ENCODE measurements at places on chromosomes 5 and 9.

DNA sequence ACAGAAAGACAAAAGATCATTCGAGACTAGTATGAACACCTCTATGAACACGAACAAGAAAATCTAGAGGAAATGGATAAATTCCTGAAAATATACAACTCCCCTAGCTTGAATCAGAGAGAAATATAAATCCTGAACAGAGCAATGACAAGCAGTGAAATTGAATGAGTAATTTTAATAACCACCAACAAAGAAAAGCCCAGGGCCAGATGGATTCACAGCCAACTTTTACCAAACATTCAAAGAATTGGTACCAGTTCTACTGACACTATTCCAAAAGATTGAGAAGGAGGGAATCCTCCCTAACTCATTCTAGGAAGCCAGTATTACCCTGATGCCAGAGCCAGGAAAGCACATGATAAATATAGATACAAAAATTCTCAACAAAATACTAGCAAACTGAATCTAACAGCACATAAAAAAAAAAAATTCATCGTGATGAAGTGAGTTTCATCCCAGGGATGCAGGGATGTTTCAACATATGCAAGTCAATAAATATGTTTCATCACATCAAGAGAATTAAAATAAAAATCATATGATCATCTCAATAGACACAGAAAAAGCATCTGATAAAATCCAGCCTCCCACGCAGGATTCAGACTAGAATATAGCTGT, 25.2 kb upstream of the PTGER4 start:
- no peak for DNase-seq

DNA sequence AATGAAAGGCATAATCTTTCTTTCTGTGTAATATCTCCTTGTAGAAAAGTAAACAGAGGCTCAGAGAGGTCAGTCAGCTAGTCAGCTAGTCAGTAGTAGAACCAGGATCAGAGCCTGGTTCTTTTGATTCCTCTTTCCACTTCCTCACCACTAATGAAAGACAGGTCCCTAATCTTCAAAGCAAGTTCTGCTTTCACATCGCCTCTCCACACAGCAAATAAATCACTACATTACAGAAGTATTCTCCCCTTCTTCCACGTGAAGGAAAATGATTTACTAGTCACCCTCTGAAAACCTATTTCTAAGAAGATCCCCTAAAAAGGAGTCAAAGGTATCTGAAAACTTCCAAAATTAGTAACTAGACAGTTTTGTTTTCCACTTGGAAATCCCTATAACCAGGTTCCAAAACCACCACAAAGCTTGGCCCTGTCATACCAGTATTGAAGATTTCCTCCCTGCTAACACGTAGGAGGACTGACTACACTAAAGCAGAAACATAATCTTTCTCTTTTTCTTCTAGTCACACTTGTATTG, 140.5 kb upstream of the TARS1 start:
- peak; percentile 56 for DNase-seq

DNA sequence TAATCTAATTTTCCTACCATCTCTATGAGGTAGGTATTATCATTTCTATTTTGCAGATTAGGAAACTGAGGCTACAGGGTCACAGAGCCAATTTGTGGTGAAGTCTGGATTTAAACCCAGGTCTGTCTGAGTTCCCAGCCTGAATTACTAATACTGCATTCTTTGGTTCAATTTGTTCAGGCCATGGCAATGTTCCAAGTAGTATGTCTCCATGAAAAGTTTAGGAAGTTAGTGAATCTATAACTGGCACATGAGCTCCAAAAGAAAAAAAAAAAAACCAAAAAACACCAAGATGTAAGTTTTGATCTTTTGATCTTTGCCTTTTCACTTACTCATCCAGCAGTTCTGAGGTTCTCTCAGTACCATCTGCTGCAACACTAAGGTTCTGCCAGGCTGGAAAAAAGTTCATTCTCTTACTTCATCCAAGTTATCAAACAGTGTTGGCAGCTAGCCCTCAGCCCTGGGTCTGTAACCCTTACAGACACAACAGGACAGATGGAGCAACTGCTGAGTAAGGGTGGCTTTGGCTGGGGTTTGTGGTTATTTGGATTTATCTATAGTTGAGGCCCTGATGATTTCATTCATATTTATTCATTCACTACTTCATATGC, 4.4 kb upstream of the TMEM268 start:
- DNase-seq = peak; percentile 79

GRCh38 chr9:13064676-13065075, 214.8 kb downstream of the MPDZ start:
- DNase-seq = no peak

DNA sequence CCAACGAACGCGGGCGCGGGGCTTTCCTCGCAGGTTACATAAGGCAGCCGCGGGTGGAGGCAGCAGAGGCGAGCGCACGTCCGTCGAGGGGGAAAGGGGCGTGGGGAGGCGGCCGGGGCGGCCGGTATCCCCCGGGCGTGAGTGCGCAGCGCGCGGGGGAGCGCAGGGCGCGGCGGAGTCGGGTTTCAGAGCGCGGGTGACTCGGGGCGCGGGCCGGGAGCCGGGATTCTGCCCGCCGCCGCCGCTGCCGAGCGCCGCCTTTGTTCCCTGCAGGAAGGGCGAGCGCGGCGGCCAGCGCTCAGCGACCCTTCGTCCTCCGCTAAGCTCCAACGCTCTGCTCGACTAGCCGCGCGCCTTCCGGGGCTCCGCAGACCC, at the start of gene COL15A1:
TSS of gene COL15A1 (plus strand) at position 226 of the 375 bp plus-strand sequence. CDS start 155 bp downstream, outside the sequence.
- DNase-seq = no peak

DNA sequence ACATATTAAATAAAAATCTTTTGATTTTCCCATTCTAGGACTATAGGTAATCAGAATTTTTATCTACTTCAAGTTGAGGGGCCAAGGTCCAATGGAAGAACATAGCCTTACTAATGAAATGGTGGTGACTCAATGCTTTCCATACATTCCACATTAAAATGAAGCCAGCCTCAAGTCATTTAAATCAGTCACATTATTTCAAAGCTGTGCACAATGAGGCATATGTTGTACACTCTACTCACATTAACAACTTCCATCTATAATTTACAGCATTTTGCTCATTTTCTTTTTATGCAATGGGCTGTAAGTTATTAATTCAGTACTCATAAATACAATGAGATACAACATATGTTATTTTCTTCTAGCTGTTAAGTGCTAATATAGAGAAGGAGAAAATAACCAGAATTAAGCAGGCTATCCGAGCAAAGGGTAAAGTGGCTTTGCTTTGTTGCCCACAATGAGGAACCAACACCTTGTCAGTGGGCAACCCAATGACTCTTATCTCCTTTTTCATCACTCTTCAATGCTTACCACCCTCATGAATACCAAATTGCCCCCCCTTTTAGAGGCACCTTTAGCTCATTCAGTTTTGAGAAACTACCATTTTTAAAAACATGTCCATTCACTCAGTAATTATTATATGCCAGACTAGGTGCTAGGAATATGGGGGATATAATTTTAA, 52.4 kb downstream of the TTLL11 start:
- no peak for DNase-seq

- DNase-seq = no peak
Observed at GRCh38 chr5:117201001-117201400, 626.4 kb upstream of the SEMA6A start.

GRCh38 chr9:26524267-26524666, 368.3 kb downstream of the CAAP1 start:
- DNase-seq = no peak

GRCh38 chr9:14616188-14616982, 76.8 kb downstream of the ZDHHC21 start:
- DNase-seq = peak; percentile 38

- DNase-seq = no peak
Observed at GRCh38 chr5:40521108-40521785, 158.5 kb upstream of the PTGER4 start.

- DNase-seq = no peak
Observed at GRCh38 chr5:179266291-179267070, 78.8 kb downstream of the ADAMTS2 start.

GRCh38 chr9:95218773-95219172, 98.7 kb downstream of the FANCC start:
- no peak for DNase-seq

DNA sequence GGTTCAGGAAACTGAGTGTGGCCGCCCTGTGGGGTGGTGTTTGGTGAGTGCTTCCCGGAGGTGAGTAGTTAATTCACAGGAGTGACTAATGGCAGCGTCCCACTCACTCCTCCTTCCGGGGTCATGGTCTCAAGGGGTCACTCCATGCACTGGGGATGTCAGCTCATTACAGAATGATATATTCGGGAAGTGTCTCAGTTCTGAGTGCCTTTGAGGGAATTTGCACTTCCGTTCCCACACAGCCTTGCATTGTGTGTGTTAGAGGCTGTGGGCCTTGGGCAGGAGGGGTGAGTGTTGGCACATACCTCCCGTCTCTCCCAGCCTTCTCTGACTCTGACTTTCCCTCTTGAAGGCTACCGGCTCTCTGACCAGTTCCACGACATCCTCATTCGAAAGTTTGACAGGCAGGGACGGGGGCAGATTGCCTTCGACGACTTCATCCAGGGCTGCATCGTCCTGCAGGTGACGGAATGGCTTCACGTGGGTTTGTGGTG, 10.5 kb upstream of the AHRR start:
- peak; percentile 53 for DNase-seq

GRCh38 chr9:98997604-98998003, 53.9 kb downstream of the COL15A1 start:
- DNase-seq = peak; percentile 55

DNA sequence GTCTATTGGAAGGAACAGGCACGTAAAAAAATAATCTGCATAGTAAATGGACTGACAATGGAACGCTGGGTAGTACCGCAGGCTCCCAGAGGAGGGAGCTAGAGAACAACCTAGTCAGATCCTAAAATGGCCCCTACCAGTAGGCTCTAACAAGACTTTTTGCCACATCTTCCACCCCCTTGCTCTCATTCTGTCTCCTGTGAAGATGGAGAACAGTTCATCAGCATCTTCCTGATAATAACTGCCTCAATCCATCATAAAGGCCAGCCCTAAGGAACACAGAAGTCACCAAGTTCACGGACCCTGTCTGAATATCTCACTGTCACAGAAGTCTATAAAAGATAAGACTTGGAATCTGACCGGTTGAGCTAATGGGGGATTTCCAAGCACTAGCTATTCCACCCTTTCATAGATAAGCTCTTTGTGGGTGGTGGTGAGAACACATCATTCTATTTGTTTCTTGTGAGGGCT, 133.4 kb downstream of the SLC1A3 start:
- peak; percentile 29 for DNase-seq

- peak; percentile 97 for DNase-seq
Observed at GRCh38 chr5:124661317-124662141, 84.9 kb downstream of the ZNF608 start.

- DNase-seq = no peak
Observed at GRCh38 chr9:127402401-127403090, 5.6 kb downstream of the SLC2A8 start.

DNA sequence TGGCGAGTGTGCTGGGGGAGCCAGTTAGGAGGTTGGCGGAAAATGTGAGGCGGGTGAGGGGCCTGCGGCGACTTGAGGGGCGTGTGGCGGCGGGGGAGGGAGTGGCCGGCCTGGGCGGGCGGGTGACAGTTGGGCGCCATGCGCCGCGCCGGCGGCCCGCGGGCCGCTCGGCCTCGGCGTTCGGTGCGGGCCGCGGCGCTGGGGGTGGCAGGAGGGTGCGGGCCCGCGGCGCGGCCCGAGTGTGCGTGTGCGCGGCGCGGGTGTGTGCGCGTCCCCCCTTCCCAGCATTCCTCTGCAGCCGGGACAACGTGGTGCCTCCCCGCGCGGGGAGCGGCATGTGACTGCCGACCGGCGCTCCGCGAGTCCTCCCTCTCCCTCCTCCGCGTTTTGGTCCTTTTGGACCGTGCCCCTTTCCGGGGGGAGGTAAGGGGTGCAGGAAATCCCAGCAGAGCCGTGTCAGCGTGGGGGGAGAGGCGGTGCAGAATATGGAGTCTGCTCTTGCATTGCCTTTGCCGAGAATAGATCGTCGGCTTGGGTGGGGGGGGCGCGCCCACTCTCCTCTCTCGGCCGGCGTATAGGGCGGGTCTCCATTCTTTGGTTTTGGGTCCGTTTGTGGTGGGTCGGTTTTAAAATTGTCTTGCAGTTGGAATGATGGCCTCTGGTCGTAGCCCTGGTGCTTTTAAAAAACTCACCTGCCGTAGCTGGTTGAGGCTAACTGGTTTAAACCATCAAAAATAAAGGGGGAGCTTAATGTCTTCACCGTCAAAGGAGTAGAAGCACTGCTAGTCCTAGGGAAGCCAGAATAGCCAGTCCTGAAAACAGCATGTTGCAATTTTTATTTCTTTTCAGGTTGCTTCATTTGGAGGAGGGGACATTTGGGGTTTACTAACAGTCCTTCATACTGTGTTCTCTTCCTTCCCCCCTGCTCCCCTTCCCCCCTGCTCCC, 2.0 kb downstream of the LARP1 start:
- DNase-seq = no peak

DNA sequence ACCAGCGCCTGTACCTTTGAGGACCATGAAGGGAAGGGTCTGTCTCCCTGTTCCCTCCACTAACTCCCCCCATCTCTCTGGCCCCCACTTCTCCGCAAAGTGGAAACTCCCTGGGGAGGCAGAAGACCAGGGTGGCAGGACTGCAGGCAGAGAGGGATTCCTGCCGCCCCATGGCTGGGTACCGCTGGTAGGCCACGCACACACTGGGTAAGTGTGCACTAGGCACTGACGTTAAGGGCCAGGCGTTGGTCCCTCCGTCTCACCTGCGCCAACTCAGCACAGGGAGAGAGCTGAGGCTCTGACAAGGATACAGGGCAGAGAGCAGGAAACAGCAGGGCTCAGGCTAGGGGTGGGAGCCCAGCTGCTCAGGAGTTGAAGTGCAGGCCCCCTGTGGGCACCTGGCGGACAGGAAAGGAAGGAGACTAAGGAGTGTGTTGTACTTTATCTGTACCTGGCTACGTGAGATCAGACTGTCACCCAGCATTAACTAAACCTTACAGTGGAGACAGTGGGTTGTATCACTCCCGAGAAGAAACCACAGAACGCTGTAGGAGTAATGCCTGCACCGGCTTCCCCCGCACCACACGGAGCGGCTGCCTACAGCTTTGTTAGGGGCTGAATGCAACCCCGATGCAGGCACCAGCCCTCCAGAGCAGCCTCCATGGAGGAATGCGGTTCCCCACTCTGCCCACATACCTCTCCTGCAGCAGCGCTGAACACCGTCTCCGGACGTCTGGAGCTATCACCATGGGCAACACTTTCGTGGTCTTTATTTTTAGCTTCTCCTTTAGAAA, 34.2 kb upstream of the CLPTM1L start:
- no peak for DNase-seq

- DNase-seq = no peak
Observed at GRCh38 chr9:4983601-4984165, 1.4 kb upstream of the JAK2 start.

DNA sequence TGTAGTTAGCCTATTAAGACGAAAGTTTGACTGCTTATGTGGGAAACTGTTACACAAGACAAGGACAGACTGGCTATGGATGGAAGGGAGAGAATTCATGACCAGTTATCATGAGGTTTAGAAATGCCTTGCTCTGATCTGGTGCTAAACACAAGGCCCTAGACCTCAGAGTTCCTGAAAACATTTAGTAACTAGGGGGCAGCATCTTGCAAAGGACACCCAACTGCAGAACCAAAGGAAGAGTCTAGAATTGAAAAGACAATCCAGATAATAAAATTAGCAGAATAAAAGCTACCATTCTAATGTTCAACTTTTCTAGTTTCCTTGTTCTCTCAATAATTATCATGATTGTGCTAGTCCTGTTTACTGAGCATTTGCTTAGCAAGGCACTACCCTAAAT, 130.5 kb upstream of the GPR151 start:
- DNase-seq = no peak
